ENCODE measurements at places on chromosomes 1 and 21.

DNA sequence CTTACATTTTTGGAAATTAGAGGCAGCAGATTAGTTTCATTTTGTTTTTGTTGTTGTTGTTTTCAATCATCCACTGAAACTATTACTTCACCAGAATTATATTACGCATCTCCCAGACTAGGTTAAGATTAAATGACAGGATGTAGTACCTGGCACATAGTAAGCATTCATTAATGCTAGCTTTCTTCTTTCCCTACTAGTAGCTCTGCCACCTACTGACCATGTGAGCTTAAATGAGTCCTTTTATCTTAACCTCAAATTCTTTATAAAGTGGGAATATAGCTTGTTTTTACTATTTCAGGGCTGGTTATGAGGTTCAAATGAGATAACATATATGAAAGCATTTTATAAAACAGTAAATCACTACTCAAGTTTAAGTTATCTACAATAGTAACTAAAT, 10.2 kb upstream of the ASPM start:
- DNase-seq: no peak

- no peak for DNase-seq
Observed at GRCh38 chr1:81681114-81681513, 119.6 kb upstream of the ADGRL2 start.

- DNase-seq: no peak
Observed at GRCh38 chr1:147545133-147545532, 3.8 kb downstream of the BCL9 start.

- no peak for DNase-seq
Observed at GRCh38 chr1:185734929-185735700, 924 bp downstream of the HMCN1 start.

- no peak for DNase-seq
Observed at GRCh38 chr1:64525116-64525686, 55.3 kb downstream of the CACHD1 start.

GRCh38 chr1:64229307-64229706, 25.9 kb downstream of the UBE2U start:
- no peak for DNase-seq

GRCh38 chr21:45304945-45305344, 17.2 kb upstream of the POFUT2 start:
- DNase-seq: no peak

- peak; percentile 18 for DNase-seq
Observed at GRCh38 chr1:196660852-196661251, 9.0 kb downstream of the CFH start.

DNA sequence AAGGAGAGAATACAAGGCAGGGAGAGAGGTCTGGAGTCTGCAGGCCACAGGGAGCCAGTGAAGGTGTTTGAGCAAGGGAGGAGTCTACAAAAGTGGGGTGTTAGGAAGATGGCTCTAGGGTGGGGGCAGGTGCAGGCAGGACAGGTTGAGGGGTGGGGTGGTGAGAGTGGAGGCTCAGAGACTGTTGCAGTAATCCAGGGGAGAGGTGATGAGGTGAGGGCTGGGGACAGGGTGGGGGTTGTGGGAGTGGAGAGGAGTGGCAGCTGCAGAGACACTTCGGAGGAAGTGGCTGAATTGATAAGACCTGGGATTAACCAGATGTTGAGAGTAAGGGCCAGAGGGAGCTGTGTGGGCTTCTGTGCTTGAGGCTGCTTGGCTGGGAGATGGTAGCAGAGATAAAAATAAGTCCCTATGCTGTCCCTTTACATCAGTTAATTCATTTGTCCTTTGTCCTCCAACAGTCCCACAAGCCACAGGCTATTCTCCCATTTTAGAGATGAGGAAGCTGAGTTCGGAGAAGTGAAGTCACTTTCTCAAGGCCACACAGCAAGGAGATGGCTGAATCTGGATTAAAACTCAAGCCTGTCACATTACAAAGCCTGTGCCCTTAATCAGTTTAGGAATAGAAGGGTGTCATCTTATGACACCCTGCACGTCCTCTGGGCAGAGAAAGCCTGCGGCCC, 54.8 kb upstream of the SYNC start:
- no peak for DNase-seq
